ENCODE measurements at places on chromosomes 5 and 9.
A peak's percentile ranks its signal among the peaks of the same experiment; 100 is the strongest.

DNA sequence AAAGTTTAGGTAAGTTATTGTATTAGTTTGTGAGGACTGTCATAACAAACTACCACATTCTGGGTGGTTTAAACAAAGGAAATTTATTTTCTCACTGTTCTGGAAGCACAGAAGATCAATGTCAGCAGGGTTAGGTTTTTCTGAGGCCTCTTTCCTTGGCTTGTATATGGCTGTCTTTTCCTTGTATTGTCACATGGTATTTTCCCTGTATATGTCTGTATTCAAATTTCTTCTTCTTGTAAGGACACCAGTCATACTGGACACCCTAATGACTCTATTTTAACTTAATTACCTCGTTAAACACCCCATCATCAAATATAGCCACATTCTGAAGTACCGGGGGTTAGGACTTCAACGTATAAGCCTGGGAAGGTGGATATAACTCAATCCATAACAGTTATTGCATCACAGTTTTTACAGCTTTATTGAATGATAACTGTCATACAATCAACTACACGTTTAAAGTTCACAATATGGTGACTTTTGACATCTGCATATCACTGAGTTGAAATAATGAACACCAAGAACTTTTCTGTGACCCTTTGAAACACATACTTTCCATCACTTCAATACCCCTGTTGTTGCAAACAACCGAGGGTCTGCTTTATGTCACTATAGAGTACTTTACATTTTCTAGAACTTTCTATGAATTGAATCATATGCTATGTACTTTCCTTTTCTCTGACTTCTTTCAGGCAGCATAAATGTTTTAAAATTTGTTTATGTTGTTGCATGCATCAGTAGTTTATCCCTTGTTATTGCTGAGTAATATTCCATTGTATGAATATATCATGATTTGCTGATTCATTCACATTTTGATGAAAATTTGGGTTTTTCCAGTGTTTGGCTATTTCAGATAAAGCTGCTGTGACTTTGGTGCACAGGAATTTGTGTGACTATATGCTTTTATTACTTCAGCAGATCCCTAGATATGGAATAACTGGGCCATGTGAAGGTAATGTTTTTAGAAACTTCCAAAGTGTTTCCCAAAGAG, 48.5 kb downstream of the MTRR start:
- no peak for DNase-seq

DNA sequence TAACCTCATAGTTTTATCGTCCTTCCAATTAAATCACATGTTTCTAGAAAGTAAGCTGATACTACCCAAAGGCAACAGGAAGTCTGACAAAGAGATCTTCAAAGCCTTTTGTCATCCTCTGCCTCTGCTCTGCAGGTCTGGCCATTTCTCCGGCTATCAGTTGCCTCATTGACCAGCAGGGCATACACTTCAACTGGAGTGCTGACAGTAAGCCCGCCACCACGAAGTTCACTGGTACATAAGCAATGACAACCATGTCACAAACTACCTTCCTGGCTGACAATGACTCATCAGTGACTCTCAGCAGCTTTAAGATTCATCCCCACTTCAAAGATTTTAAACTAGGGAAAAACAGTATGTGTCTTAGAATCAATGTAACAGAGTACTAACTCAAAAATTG, 20.6 kb downstream of the SPTLC1 start:
- peak; percentile 9 for DNase-seq

DNA sequence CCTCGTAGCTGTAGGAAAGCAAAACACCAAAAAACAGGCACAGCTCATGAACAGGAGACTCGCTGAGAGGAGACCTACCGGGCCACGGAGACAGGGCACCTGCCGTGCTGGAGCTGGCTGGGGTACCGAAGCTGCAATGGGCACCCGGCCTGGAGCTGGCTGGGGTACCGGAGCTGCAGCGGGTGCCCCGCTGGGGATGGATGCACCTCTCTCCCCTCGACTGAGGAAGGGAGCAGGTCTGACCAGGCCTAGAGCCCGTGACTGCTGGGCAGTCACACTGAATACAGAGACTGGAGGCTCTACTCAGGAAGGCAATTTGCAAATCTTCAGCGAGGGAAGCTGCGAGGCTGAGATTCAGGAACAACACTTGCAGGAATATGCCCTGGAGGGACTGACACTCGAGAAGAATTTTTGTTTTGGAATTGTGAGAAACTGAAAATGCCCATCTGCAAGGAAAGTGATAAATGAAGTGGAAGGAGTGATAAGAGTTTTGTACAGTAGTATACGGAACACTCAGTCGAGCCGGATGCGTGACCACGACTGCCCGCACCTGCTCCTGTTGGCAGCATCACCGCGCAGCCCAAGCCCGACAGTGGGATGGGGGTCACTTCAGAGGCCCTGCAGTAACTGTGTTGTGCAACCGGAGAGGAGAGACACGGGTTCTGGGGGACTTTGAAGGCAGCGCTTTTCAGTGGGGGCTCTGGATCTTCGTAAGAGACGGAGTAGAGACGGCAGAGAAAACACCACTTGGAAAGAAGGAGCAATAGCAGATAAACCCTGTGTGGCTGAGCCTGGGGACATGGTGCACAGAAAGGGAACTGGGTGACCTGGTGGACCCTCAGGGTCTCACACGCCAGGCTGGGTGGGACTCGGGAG, 27.9 kb upstream of the LPCAT1 start:
- no peak for DNase-seq

DNA sequence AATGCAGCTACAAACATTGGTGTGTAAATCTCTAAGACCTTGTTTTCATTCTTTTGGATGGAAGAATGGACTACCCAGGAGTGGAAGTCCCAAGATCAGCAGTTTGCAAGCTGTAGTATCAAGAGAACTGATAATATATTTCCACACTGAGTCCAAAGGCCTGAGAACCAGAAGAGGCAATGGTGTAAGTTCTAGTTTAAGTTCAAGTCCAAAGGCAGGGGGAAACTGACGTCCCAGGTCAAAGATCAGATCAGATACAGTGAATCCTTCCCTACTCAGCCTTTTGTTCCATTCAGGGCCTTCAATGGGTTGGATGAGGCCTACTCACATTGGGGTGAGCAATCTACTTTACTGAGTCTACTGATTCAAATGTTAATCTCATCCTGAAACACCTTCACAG, 80.3 kb upstream of the ERBIN start:
- DNase-seq: no peak

DNA sequence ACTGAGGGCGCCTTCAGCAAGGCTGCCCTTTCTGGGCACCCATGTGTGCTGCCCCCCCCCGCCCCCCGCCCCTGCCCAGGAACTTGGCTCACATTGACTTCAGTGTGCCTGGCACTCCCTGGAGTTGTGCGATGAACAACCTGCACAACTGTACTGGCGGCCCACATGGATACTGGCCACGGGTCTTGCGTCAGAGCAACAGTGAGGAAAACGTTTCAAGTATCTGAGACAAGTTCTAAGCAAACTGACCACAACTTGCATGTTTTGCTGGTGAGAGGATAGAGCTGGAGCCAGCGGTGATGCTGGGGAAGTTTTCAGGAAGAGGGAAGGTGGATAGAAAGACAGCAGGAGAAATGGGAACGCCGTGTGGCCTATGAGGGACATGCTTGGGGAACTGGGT, 45.4 kb downstream of the HABP4 start:
- DNase-seq: peak; percentile 71

DNA sequence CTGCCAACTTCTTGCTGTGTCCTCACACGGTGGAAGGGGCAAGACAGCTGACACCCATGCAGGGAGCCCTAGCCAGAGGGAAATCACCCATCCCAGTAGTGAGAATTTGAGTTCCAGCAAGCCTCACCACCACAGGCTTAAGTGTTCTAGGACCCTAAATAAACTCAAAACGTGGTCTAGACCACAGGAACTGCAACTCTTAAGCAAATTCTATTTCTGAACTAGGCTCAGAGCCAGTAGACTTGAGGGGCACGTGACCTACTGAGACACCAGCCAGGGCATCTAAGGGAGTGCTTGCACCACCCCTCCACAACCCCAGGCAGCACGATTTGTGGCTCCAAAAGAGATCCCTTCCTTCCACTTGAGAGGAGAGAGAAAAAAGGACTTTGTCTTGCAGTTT, 96.0 kb upstream of the PHF24 start:
- no peak for DNase-seq
